HepG2 (cell line): ENCODE measurements at places on chromosomes 4 and X. TPM values are rescaled to one million over a fixed set of nuclear protein-coding genes. Genes with fewer than 3 reads are reported as not detected.

Gene PROM1
- polyA plus RNA-seq = 13.6 and 16.4 TPM in 2 replicates

Gene CXorf51A
- polyA plus RNA-seq = not detected in 2 replicates

Gene IL3RA
- polyA plus RNA-seq = not detected in 2 replicates

Gene TBX22
- polyA plus RNA-seq = not detected in 2 replicates

Gene CENPVL2
- not detected in 2 replicates for polyA plus RNA-seq

Gene NDST4
- polyA plus RNA-seq = not detected in 2 replicates

Gene BMX
- not detected in 2 replicates for polyA plus RNA-seq

Gene FAM47E
- polyA plus RNA-seq = 0.60 and 0.66 TPM in 2 replicates

Gene AR
- not detected in 2 replicates for polyA plus RNA-seq

Gene INTS6L
- 0.01 TPM in 1 of 2 replicates, not detected in the other for polyA plus RNA-seq

Gene GABRQ
- polyA plus RNA-seq = not detected in 2 replicates

Gene LARP1B
- 17.0 and 19.2 TPM in 2 replicates for polyA plus RNA-seq
